ENCODE measurements at places on chromosomes 2 and 18.

- no peak for DNase-seq
These were observed 201.8 kb upstream of the HDAC4 start for GRCh38 chr2:239602290-239603282.

DNA sequence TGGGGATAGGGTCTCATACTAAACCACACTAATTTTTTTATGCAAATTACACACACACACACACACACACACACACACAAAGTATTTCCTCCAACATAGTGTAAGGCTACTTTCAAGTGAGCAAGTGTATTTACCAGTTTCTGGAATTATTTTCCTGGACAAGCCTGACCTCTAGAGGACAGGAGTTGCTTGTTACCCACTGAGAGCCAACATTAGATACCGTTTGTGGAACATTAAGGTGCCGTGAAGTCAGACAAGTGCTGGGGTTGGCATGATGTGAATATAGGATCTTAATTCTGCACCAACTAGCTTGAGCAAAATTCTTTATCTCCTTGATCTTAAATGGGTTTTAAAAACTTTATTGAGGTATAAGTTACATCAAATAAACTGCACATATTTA lies 39.3 kb upstream of the SERPINB2 start:
- DNase-seq, result peak; percentile 65

- peak; percentile 92 for DNase-seq
These were observed 48.0 kb downstream of the GBX2 start for GRCh38 chr2:236120141-236120601.

DNA sequence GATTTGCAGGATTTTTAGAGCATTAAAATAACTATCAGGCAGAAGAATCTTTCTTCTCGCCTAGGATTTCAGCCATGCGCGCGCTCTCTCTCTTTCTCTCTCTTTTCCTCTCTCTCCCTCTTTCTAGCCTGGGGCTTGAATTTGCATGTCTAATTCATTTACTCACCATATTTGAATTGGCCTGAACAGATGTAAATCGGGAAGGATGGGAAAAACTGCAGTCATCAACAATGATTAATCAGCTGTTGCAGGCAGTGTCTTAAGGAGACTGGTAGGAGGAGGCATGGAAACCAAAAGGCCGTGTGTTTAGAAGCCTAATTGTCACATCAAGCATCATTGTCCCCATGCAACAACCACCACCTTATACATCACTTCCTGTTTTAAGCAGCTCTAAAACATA lies 137.0 kb downstream of the MEIS1 start:
- DNase-seq, result no peak

DNA sequence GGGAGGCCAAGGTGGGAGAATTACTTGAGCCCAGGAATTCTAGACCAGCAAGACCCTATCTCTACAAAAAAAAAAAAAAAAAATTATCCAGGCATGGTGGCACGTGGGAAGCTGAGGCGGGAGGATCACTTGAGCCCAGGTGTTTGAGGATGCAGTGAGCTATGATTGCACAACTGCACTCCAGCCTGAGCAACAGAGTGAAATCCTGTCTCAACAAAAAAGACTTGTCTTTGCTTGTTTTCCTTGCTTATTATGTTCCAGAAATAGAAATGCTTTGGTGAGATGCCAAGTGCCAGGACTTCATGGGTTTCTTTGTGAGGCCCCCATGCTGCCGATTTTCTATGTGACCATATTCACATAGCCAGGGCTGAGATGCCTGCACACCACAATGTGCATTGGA lies 9.0 kb downstream of the DCDC2C start:
- no peak for DNase-seq

DNA sequence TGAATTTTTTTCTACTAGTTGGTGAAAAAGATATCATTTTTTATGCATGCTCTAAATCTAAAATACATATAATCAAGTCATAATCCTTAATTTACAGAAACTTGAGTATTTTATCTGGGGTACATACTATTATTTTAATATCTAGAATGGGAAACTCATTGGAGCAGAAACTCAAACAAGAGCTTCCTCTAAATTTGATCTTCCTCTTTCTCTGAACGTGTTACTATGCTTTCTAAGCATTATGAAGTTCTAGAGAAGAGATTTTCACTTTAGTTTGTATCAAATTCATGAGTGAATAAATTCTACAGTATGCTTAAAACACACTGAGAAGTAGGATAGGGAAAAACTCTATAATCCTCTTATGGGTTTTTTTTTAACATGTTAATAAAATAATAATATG lies 20.6 kb upstream of the SLC38A11 start:
- no peak for DNase-seq

GRCh38 chr2:65267008-65267407 lies 39.4 kb downstream of the ACTR2 start:
- DNase-seq, result no peak

DNA sequence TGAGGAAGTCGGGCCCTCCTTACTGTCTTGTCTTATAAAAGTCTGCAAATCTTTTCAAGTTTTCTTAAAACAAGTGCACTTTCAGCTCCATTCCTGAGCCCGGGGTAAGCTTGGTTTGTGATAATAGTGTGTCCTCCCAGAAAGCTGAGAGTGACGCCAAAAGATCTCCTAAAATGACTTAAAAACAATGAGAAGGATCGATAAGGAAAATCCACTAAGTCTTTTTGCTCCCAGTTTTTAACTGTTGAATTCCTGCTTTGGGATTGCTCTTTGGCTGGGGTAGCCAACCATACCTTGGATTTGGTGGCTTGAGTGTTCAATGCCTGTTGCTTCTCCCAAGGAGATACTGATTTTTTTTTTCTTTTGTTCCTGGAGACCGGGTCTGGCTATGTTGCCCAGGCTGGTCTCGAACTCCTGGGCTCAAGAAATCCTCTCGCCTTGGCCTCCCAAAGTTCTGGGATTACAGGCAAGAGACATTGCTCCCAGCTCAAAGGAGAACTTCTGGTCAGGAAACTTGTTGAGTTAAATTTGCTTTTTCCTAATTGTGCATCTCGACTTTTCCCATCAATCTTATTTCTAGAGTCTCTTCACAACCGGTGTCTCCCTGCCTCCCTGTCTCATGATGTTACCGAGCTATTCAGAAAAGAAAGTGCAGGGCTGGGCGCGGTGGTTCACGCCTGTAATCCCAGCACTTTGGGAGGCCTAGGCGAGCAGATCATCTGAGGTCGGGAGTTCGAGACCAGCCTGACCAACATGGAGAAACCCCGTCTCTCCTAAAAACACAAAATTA lies 3.0 kb downstream of the TGIF1 start:
- DNase-seq, result no peak

DNA sequence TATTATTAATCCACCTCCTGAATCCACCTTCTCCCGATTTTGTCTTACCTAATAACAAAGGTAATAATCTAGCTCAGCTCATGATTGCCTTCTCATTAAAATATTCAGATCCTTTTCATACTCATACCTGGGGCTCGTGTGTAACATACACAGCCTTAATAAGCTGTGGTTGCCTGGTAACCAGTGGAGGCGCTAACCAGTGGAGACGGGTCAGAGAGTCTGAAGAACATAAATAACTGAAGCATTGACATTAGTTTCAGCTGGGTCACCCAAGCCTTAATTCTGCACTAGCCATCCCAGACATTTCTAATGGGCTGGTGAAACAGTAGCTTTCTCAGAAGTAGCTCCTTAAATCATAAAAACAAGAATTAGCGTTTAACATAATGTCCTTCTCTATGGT lies 14.8 kb upstream of the DTNA start:
- peak; percentile 64 for DNase-seq

- no peak for DNase-seq
These were observed 150.2 kb upstream of the NFATC1 start for GRCh38 chr18:79245517-79246001.

DNA sequence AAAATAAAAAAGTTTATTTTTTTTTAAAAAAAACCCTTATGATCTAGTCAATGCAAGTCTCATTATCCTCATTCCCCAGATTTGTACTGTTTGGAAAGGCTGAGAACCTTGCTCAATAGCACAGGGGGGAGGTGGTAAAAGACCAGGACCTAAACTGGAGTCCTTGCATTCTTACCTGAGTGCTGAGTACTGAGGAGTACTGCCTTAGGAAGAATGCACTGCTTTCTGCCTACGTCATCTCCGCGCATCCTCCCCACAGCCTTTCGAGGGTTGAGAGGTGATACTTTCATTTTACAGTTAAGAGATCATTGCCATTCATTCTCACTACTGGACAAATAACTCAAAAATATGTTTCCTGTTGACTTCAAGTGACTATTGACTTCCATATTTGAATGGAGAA lies 73.8 kb downstream of the MAP3K20 start:
- DNase-seq, result no peak

- peak; percentile 75 for DNase-seq
These were observed 101.4 kb downstream of the CDH2 start for GRCh38 chr18:28075501-28075900.

DNA sequence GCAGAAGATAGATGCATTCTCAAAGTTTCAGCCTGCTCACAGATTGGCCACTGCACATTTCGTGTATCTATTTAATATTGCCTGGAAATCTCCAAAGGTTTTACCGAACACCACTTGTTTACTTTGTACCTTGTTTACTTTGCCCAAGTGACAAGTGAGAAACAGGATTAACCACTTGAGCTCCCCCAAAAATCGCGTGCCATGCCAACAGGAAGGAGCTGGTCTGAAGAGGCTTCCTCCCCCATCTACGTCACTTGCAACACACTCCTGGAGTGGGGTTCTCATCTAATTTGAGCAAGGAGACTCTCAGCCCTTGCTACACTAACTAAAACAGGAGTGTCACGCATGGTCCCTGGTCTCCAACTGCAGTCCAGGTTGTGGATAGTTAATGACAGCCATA lies 212.5 kb upstream of the TMEM200C start:
- DNase-seq, result peak; percentile 60

DNA sequence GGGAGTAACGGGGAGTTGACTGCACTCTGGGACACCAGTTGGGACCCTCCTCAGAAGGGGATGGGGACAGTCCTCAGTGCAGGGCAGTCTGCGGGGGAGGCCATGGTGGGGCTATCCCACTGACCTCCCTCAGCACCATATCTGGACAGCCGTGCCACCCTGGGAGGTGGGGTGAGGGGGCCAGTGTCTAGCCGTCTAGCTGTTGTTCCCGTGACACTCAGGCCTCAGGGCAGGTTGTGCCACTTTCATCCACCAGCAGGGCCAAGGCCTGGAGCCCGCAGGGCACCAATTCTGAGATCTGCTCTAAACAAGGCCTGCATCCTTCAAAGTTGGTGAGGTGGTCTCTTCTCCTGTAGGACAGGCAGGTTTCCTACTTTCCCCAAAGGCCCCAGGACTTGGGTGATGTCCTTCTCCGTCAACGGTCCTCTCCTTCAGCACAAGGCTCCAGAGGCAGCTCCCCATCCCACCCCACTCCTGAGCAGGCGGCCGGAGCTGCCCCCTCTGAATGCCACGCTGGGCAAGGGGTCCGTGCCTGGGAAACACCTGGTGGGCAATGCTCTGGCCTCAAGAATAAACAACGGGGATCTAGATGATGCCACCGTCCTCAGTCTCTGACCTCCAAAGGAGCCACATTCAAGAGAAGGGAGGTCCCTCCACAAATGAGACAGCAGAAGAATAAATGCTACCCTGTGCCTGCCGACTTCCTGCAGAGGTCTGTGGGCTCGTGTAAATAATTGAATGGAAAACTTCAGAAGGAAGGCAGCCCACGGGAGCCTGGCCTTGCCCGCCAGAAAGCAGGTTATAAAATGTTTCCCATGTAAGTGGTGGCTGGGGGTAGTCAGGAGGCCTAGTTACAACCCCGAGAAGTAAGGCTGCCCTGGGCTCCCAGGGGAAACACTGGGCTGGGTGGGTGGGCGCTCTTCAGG lies 42.8 kb upstream of the PTMA start:
- DNase-seq, result no peak

GRCh38 chr2:96109931-96110511 lies 6.3 kb downstream of the ADRA2B start:
- DNase-seq, result no peak

DNA sequence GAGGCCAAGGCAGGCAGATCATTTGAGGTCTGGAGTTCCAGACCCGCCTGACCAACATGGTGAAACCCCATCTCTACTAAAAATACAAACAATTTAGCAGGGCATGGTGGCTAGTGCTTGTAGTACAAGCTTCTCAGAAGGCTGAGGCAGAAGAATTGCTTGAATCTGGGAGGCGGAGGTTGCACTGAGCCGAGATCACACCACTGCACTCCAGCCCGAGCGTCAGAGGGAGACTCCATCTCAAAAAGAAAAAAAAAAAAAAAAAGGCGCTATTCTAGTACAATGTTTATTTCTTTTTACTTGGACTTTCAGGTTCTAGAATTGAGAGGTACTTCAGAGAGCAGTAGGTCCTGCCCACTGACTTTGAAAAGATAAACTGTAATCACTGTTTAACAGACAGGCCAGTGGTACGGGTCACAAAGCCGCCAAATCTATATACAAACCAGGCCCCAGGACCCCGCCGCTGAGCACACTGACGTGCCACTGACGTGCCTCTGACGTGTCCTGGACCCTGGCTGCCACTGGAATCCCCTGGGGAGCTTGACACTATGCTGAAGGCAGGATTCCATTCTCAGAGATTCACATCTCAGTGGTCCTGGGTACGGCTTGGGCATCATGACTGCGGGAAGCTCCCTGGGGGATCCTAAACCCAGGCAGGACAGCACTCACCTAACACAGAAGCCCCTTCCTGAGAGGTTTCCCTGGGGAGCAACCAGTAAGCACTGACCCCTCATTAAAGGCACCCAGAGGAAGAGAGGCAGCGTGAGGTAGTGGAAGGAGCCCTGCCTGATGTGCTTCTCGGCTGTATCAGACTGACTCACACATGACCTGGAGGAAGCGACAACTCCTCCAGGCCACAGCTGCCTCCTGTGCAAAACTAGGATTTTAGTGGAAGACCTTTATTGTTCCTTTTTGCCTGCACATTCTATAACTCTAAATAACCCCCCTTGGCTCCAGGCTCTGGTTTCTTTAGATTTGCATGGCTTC lies 197.8 kb upstream of the MEIS1 start:
- no peak for DNase-seq

DNA sequence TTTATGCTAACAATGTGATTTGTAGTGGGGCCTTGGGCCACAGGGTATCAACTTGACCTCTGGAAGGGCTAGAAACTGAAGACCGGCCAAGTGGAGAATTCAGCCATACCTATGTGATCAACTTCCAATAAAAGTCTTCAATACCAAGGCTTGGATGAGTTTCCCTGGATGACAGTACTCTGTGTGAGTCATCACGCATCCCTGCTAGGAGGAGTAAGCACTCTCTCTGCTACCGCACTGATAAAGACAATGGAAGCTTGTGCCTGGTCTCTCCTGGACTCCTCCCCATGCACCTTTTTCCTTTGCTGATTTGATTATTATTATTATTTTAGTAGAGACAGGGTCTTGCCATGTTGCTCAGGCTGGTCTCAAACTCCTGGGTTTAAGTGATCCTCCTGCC lies 58.1 kb downstream of the SKA1 start:
- no peak for DNase-seq

- DNase-seq, result peak; percentile 39
These were observed 715 bp upstream of the CFAP36 start for GRCh38 chr2:55518841-55519165.

DNA sequence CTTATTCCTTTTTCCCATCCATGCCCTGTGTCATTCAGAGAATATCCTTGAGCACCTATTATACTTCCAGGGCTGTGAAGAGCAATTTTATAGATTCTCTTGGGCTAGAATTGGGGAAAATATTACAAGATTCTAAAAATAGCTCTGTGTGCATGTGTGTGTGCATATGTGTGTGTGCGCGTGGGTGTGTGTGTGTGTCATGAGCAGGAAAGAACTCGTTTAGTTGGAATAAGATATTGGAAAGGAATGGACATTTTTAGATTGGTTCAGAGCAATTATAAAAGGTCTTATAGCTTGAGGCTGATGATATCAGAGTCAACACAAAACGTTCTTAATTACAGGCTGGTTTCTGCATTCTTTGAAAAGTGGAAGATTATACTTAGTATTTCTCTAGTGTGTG lies 212.1 kb upstream of the COPS8 start:
- DNase-seq, result no peak

- DNase-seq, result no peak
These were observed 83.5 kb downstream of the MYO5B start for GRCh38 chr18:50111398-50111797.
